ENCODE measurements at places on chromosomes 2 and 18.

DNA sequence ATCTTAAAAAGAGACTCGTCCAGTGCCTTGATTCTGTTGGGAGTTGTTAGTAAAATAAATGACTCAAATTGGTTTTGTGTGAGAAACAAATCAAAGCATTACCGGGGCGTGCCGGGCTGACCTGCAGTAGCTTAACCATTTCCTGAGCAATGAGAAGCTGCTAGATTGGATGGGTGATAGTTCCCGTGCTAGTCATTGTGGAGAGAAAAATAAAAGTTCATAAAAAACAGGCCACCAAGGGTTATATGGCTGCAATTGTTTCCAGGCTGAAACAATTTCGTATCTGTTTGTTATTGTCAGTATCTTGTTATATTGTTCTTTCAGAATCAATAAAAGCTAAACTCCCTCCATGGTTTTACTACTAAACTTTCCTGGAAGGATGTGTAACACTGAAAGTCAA is 314.4 kb downstream of the MTX2 start:
- peak; percentile 70 for DNase-seq

GRCh38 chr2:210207929-210208328 is 17.3 kb downstream of the ACADL start:
- DNase-seq: no peak

DNA sequence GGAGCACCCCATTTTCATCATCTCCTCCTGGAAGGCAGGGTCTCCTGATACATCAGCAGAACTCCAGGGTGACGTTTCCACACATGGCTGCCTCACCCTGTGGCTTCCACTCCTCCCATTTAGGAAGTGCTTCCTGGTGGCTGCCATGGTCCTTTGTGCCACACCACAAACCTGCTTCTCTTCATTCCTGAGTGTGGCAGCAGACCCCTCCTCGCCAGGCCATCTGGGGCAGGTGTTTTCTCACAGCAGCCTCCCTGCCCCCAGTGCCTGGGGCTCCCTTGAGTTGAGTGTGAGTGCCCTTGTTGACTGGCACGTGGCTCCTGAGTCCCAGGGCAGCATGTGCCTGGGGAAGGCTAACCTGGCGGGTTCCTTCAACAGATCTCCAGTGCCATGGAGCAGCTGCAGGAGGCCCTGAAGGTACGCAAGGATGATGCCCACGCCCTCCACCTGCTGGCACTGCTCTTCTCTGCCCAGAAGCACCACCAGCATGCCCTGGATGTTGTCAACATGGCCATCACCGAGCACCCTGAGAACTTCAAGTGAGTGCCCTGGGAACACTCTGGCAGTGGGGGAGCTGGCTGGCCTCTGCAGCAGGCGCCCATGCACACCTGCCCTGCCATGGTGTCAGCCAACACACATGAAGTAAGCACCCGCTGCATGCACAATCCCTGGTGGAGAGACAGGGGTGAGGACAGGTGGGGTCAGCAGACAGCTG is 113.4 kb upstream of the MCFD2 start:
- no peak for DNase-seq

GRCh38 chr2:134739879-134740301 is 21.1 kb upstream of the TMEM163 start:
- peak; percentile 1 for DNase-seq

- DNase-seq: no peak
Measured at GRCh38 chr18:58156516-58156915, 112.5 kb downstream of the NEDD4L start.

- DNase-seq: no peak
Measured at GRCh38 chr2:239822146-239822831, 202.9 kb downstream of the NDUFA10 start.

DNA sequence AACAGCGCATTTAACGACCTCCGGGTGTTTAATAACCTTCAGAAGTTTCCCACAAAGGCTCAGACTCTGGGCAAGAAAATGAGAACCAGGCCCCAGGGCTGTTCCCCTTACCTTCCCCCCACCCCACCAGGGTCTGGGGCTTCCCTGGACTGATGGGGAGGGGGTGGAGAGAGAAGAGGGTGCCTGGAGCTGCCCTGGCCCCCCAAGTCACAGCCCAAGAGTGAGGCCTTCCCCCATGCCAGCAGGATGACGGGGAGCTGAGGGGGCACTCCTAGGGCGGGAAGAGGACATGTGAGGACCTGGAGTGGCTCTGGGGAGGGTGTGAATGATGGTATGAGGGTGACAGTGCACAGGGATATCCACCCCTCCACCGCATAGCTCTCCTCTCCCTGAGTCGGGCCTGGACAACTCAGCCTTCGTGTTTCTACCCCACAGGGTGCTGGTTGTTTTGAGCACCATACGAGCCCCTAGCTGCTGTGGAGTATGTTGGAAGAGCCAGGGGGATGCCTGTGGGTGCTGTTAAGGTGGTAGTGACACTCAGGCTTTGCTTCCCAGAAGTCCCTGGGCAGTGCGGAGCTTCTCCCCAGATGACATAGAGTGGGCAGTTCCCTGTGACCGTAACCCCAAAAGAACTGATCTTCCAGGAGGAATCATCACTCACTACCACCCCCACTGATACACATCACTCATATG is 3.9 kb downstream of the PKDCC start:
- no peak for DNase-seq

DNA sequence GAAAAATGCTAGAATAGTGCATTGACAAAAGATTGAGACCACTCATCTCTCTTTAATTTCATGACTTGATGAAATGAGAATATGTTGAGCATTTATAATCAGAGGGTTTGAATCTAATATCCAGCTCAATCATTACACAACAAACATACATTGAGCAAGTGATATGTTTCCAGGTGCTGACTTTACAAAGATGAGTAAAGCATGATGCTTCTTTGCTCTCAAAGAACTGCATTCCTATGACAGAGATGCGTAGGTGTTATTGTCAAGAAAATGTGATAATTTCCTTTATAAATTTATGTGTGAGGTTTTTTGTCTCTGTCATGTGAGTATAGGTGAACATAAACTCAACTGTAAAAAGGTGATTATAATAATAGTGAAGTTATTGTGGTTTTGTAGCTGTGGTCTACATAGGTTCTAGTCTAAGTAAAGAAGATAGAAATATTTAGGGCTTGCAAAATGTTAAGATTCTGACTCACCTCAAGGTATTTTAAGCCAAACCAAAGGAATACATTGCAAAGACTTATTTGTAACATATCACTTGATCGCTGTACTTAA is 389.8 kb downstream of the GALNT13 start:
- DNase-seq: no peak

DNA sequence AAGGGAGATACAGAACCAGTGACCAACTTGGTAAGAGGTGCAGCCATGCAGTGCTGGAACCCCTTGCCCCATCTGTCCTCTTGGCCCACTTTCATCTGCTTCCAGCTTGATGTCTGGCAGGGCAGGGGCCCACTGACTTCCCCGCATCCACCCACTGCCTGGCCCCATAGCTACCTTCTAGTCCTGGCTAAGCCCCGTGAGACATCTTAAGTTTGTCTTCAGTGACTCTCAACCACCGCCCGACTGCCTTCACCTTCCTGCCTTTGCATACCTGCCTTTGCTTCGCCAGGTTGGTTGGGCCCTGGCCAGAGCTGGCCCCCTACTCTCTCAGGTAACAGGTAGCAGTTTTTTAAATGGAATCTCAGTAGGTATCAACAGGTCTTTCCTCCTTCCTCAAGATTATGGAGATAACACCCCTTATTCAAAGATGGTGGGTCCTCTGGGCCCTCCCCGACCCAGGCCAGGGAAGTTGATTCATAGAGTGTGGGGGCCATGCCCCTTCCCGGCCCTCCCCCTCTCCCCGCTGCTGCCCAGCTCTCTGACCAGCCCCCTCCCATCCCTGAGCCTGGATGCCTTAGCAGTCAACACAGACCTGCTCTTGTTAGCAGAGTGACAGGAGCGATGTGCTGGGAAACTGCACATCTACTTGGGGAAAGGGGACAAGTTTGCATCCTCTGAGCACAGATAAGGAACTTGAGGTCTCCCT is 2.8 kb downstream of the ARID5A start:
- DNase-seq: no peak

- DNase-seq: no peak
Measured at GRCh38 chr2:46378616-46379015, 81.4 kb downstream of the EPAS1 start.

DNA sequence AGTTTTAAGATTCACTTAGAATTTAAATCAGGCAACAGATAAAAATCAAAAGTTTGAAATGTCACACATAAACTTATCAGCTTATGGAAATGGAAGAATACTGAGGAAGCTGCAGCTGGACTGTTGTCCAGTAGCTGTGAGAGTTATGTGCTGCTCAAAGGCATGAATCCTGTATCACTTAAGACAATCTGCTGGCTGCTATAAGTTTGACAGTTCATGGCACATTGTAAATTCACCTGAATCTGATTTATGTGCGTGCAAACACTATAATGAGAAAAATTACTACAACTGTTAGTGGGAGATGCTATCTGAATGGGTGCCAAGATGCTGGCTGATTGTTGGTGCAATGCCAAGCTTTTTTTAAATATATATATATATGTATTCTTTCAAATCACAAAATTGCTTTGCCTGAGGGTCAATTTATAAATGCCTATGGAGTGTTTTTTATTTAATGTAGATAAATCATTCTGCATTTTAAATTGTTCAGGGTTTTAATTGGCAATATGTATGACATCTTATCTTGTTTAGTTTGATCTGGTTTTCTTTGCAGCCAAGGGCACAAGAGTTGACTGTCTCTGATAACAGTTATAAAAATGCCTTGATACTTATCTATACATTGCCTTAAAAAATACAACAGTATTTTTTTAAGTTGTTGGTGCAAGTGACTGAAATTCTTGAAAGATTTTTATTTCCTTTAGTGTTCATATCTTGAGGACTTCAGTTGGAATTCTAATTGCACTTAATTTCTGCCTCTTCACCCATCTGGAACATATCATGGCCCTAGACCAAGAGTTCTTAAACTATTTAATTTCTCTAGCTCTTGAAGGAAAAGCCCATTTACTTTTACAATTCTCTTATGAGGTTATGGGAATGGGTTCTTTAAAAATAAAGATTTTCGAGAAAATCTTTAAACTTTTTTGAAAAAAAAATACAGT is 48.7 kb downstream of the CAVIN2 start:
- no peak for DNase-seq

GRCh38 chr2:28401411-28401810 is 8.8 kb downstream of the FOSL2 start:
- DNase-seq: no peak

- peak; percentile 86 for DNase-seq
Measured at GRCh38 chr2:47299555-47299954, 103.4 kb upstream of the MSH2 start.

DNA sequence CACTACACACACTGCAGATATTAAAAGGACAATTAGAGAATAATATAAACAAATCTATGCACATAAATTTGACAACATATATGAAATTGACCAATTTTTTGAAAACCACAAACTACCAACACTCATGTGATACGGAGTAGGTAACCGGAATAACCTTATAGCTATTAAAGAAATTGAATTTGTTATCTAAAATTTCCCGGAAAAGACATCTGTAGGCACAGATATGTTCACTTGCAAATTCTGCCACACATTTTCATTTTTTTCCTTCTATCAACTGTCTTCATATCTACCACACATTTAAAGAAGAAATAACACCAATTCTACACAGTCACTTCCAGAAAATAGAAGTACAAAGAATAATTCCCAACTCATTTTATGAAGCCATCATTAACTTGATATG is 22.4 kb downstream of the NLRC4 start:
- no peak for DNase-seq

DNA sequence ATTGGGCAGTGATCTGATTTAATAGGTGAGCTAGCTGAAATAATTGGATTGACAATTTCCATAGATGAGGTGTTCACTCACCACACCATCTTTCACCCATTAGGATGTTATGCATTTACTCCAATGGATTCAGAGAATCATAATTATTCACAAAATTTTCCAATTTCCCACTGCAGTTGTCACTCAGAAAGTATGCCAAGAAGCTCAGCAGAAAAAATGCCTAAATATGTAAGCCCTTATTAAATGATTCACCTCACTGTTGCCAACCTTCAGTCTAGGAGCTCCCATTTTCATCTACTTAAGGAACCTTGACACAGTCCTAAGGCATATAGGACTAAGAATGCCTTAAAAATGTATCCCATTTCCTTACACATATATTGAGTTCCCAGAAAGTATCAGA is 94.3 kb downstream of the MBD2 start:
- DNase-seq: no peak

DNA sequence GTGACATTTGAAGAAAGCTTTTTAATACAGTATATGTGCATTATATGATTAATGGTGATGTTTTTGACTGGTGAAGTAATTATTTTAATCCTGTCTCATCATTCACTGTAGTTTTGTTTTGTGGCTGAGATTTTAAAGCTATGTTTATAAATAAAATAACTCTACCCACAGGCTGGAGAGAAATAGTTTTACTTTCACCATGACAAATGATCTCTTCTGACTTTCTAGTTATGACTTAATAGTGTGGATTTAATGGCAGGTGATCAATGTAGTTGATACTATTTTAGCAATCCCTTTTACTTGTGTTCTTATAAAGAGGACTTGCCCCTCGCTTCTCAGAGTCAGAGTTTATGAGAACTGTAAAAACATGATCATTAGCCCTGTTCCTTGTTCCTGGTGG is 289.5 kb upstream of the SIX3 start:
- no peak for DNase-seq

DNA sequence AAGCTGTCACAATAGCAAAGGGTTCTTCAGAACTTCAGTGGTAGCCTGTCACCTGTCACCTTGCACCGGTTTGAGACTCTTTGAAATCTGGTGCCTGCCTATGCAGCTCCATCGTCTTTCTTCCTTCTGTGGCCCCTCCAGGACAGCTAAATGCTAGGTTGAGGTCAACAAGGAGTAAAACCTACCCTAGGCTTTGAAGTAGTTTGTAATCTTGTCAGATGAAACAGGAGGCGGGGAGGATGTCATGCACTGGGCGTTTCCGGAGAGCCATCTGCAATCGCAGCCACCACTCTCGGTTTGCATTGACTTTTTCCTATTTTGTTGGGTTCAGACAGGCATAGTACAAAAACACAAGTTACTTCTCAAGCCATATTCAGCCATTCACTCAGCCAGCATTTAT is 116.7 kb downstream of the LPIN1 start:
- no peak for DNase-seq

DNA sequence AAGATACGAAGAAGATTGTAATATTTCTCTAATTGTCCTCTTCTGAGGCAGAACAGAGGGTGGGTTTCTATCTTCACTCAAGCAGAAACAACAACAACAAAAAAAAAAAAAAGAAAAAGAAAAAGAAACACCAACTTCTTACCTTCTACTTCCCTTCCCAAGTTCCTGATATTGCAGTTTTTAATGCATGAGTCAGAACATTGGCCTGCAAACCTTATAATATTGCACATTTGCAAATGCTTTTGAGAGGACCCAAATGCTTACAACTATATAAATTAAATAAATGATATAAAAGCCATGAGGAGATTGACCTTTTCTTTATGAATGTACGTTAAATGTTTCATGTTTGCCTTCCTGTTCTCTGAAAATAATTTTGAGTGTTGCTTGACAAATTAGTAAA is 37.3 kb downstream of the PAX3 start:
- no peak for DNase-seq

GRCh38 chr2:16393500-16394071 is 272.0 kb downstream of the CYRIA start:
- no peak for DNase-seq

- no peak for DNase-seq
Measured at GRCh38 chr18:37540424-37541138, 25.0 kb downstream of the CELF4 start.

GRCh38 chr2:26575836-26576564 is 65.2 kb downstream of the CIB4 start:
- DNase-seq: no peak

GRCh38 chr2:191522478-191523120 is 155.3 kb upstream of the NABP1 start:
- DNase-seq: no peak

- peak; percentile 76 for DNase-seq
Measured at GRCh38 chr2:239002954-239003623, 155.2 kb downstream of the TWIST2 start.

Measured in fibroblast of mammary gland (primary cell).